ENCODE measurements at places on chromosomes 2 and 18. TPM values are rescaled to one million over a fixed set of nuclear protein-coding genes. Genes with fewer than 3 reads are reported as not detected.

CIB4 gene
- not detected for total RNA-seq

TGFA gene
- 1.4 TPM for total RNA-seq

FABP1 gene
- not detected for total RNA-seq

GBX2 gene
- total RNA-seq = not detected

TUBB8B gene
- total RNA-seq = not detected

SPATS2L gene
- 68.7 TPM for total RNA-seq

VAMP5 gene
- total RNA-seq = 79.9 TPM

KCNS3 gene
- 7.2 TPM for total RNA-seq

NAT8 gene
- not detected for total RNA-seq

METTL21A gene
- 7.4 TPM for total RNA-seq

PLCL1 gene
- total RNA-seq = 6.9 TPM

FEV gene
- not detected for total RNA-seq

RIT2 gene
- total RNA-seq = not detected

REEP1 gene
- 48.4 TPM for total RNA-seq

SEPTIN10 gene
- 115 TPM for total RNA-seq

ICOS gene
- total RNA-seq = not detected

C18orf54 gene
- total RNA-seq = 2.2 TPM

STPG4 gene
- total RNA-seq = 0.52 TPM

TFCP2L1 gene
- 0.29 TPM for total RNA-seq

ZNF396 gene
- 3.4 TPM for total RNA-seq

SPP2 gene
- total RNA-seq = not detected

RAX gene
- total RNA-seq = not detected

GALR1 gene
- total RNA-seq = under 0.01 TPM

ARHGAP28 gene
- 15.6 TPM for total RNA-seq

ADD2 gene
- total RNA-seq = 3.0 TPM

GALM gene
- total RNA-seq = 10.8 TPM

SERPINB12 gene
- not detected for total RNA-seq

FSIP2 gene
- 0.81 TPM for total RNA-seq

POTEC gene
- total RNA-seq = not detected

PAX8 gene
- 3.6 TPM for total RNA-seq

SPDYA gene
- total RNA-seq = 0.86 TPM

FSHR gene
- not detected for total RNA-seq

FBXO15 gene
- total RNA-seq = not detected

SH3BP4 gene
- 17.5 TPM for total RNA-seq

PUM2 gene
- 69.2 TPM for total RNA-seq

Data from posterior vena cava (tissue), 2 donors.